ENCODE measurements at places on chromosomes 6 and 20.

DNA sequence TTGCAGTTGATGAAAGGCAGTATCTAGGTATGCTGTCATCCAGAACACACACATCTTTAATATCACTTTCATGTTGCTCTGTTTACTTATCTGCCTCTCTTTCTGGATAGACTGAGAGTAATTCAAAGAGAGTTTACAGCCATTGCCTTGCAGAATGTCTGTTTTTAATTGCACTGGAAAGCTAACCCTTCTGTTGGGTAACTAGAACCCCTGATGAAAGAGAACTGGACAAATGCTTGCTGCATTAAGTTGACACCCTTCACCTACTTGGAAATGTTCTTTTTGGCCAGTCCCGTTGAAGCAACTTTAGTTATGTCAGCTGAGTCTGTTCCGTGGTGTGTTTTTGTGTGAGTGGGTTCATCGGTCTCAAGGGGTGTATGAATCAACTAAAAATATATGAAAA, 383.8 kb upstream of the CITED2 start:
- no peak for DNase-seq

GRCh38 chr20:41594514-41595322, 23.5 kb downstream of the CHD6 start:
- DNase-seq = no peak

DNA sequence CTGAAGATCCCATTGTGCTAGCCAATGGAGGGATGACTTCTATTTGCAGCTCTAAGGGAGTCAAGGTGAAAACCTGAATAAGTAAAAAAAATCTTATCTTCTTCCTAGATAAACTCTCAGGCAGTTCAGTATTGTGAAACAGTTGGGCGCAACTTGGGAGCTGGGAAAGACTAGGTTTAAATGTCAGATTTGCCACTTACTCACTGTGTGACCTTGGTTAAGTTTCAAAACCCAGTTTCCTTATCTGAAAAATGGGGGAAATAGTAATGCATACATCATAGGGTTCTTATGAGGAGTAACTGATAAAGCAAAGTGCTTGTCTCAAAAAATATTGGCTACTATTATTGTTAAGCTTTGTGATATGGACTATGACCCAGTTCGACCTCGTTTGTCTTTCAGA, 88.8 kb downstream of the CD83 start:
- no peak for DNase-seq

GRCh38 chr6:135146162-135146934, 34.8 kb upstream of the MYB start:
- no peak for DNase-seq

DNA sequence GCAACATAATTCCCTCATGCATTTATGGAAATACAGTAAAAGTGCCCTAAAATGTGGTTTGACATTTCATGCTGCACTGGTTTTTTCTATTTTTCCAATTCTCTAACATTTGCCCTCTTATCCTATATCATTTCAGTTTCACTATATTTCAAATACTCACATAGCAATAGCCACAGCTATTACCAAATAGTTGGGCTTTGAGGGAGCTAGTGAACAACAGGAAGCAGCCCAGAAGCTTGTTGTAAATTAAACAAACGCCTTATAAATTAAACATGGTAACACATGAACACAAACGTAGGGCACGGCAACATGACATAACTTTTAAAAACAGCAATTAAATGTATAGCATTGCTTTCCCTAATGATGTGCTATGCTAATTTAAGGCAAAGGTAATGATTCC, 469.0 kb downstream of the CDC5L start:
- DNase-seq = no peak
